GM23338 (cell line): ENCODE measurements at places on chromosomes 5 and 9. TPM values are rescaled to one million over a fixed set of nuclear protein-coding genes. Genes with fewer than 3 reads are reported as not detected.

PRRX2 gene
- 4.5 and 8.3 TPM in 2 replicates for total RNA-seq

DNA sequence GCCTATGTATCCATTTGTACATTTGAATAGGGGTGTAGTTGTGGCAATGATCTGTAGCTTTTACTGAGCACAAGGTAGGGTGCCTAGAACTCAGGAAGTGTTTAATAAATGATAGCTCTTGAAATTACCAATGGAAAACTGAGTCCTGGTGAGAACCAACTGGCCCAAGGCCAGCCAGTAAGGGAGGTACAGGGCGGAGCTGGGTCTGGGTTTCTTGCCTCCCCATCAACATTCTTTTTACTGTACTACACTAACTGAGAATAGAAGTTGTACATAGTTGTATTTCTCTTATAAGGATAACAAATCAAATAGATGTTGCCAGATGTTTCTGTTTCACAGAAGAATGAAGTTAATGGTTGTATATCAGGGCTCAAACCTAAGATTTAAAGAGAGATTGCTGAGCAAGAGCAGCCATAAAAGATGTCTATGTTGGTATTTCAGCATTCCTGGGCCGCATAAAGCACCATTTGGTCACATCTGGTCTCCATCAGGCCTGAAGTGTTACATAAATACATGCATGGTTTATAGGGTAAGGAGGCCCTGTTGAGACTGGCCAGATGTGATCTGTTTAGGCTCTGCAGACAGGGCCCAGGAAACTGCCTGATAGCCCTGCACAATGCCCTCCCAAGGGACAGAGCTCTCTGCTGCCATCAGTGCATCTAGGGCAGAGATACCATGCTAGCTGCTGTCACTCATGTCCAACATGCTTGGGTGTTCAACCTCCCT lies 210.5 kb downstream of the NXNL2 start:
- H3K36me3 ChIP-seq, result no peaks in the 10 kb centered on the region
- H3K27me3 ChIP-seq, result no peaks in the 10 kb centered on the region
- H3K4me3 ChIP-seq, result no peak overlapping the region
- no peak for DNase-seq

GRCh38 chr5:154002511-154003020 lies 36.1 kb downstream of the FAM114A2 start:
- H3K4me1 ChIP-seq, result no peaks in the 10 kb centered on the region
- DNase-seq, result no peak
- no peak overlapping the region for H3K4me3 ChIP-seq
- H3K36me3 ChIP-seq, result no peaks in the 10 kb centered on the region
- no peak overlapping the region for H3K27ac ChIP-seq

DNA sequence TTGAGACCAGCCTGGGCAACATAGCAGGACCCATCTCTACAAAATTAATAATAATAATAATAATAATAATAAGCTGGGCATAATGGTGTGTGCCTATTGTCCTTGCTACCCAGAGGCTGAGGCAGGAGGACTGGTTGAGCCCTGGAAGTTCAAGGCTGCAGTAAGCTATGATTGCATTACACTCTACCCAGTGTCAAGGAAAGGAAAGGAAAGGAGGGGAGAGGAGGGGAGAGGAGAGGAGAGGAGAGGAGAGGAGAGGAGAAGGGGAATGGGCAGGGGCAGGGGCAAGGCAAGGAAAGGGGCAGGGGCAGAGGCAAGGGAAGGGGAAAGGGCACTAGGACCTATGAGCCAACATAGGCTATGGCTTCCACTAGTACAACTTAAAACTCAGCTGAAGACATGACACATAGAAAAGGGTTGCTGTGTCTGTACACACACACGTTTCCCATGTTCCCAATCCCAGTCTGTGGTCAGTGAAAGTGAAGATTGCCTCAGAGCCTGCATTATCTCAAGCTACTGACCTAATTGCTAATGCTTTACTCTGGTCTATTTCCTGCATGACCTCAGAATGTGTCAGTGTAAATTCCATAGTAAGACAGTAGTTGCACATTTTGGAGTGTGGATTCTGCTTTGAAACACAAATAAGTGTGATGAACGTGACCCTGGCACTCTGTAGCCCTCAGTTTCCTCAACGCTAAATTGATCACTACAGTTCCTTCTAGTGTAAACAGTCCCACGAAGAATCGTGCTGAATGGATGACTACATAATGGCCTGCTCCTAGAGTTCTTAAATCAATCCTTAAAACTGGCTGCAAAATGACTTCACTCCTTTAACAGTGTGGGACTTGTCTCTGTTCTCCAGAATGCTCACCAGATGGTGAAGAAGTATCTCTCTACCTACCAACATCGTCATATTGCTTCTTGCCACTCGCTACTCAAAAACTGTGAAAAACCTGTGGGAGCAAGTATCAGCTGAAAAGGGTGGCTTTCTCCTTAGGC lies 497.0 kb downstream of the RAB3C start:
- DNase-seq, result no peak
- no peaks in the 10 kb centered on the region for H3K36me3 ChIP-seq
- no peaks in the 10 kb centered on the region for H3K27me3 ChIP-seq
- H3K27ac ChIP-seq, result no peak overlapping the region

DNA sequence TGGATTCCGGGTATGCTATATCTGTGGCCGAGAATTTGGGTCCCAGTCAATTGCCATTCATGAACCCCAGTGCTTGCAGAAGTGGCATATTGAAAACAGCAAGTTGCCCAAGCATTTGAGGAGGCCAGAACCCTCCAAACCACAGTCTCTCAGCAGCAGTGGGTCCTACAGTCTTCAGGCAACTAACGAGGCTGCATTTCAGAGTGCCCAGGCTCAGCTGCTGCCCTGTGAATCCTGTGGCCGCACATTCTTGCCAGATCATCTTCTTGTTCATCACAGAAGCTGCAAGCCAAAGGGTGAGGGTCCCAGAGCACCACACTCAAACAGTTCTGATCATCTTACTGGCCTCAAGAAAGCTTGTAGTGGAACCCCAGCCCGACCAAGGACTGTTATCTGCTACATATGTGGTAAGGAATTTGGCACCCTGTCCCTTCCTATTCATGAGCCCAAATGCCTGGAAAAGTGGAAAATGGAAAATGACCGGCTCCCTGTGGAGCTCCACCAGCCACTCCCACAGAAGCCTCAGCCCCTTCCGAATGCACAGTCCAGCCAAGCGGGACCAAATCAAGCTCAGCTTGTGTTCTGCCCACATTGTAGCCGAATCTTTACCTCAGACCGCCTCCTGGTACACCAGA lies 23.0 kb downstream of the ZNF474 start:
- no peaks in the 10 kb centered on the region for H3K4me1 ChIP-seq
- H3K4me3 ChIP-seq, result no peak overlapping the region
- no peaks in the 10 kb centered on the region for H3K27me3 ChIP-seq
- H3K27ac ChIP-seq, result no peak overlapping the region
